ENCODE measurements at places on chromosomes 16 and 17. TPM values are rescaled to one million over a fixed set of nuclear protein-coding genes. Genes with fewer than 3 reads are reported as not detected.

SMTNL2 gene
- 0.78 TPM for total RNA-seq

- no peaks in the 10 kb centered on the region for H3K36me3 ChIP-seq
- H3K4me1 ChIP-seq = no peaks in the 10 kb centered on the region
- no peaks in the 10 kb centered on the region for H3K27me3 ChIP-seq
- DNase-seq = no peak
Observed at GRCh38 chr16:4564661-4565267, 8.6 kb downstream of the C16orf96 start.

- H3K36me3 ChIP-seq = no peaks in the 10 kb centered on the region
- H3K27me3 ChIP-seq = no peaks in the 10 kb centered on the region
- H3K4me3 ChIP-seq = no peak overlapping the region
- H3K27ac ChIP-seq = no peak overlapping the region
- no peaks in the 10 kb centered on the region for H3K4me1 ChIP-seq
Observed at GRCh38 chr16:769184-769784, 8.8 kb downstream of the MSLN start.

DNA sequence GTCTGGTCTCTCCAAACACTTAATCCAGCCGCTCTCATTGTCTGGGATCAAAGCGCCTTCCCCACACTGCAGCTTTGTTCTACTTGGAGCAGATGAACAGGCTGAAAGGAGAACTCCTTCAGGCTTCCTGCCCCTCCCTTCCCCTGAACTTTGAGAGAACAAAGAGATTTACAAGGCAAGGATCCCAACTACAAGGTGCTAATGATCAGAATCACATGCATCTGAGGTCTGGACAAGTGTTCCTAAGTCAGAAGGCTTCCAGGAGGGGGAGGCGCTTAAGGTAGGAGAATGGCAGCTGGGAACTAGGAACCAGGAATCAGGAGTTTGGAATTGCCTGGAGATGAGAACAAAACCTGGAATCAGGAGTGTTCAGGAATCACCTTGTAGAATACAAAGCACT lies 606.3 kb upstream of the CDH11 start:
- H3K27me3 ChIP-seq = no peaks in the 10 kb centered on the region
- DNase-seq = no peak
- no peaks in the 10 kb centered on the region for H3K36me3 ChIP-seq
- H3K27ac ChIP-seq = no peak overlapping the region

DNA sequence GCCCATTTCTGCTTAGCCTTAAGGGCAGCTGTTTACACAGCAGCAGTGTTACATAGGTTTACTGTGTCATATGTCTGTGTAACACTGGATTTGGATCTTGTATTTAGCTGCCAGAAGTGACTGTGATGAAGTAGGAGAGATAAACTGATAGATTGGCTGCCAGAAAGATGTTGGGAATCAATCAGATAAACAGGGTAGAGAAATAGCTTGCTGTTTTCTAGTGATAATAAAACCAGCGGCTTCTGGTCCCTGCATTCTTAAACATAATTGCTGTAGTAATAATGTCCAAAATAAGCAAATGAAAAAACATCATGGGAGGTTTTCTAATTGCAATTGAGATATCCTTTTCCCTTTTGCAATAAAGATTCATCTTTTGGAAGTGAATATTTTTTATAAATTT lies 68.7 kb downstream of the AATF start:
- peaks cover 3% of the 10 kb centered on the region for H3K36me3 ChIP-seq
- no peak overlapping the region for H3K27ac ChIP-seq
- no peaks in the 10 kb centered on the region for H3K4me1 ChIP-seq
